ENCODE measurements at places on chromosomes 13 and 19.

DNA sequence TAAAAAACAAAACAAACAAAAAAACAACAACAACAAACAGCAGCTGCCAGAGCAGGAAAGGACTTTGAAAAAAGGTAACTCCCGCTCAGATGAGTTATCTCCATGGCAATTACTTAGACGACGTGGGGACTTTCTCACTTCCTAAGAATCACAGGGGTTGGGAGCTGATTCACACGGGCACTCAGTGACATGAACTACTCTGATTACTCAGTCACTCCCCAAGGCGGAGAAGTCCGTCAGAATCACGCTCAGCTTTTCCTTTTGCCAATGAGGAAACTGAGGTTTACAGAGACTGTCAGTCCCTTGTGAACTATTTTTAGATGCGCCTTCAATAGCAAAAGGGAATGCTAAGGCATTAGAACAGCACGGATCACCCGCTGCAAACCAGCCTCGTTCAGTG is 32.3 kb upstream of the MATK start:
- H3K27me3 ChIP-seq, result no peaks in the 10 kb centered on the region
- DNase-seq, result no peak
- peaks cover 3% of the 10 kb centered on the region for H3K4me1 ChIP-seq
- no peak overlapping the region for H3K4me3 ChIP-seq
- peaks cover 68% of the 10 kb centered on the region for H3K36me3 ChIP-seq
- H3K27ac ChIP-seq, result no peak overlapping the region

DNA sequence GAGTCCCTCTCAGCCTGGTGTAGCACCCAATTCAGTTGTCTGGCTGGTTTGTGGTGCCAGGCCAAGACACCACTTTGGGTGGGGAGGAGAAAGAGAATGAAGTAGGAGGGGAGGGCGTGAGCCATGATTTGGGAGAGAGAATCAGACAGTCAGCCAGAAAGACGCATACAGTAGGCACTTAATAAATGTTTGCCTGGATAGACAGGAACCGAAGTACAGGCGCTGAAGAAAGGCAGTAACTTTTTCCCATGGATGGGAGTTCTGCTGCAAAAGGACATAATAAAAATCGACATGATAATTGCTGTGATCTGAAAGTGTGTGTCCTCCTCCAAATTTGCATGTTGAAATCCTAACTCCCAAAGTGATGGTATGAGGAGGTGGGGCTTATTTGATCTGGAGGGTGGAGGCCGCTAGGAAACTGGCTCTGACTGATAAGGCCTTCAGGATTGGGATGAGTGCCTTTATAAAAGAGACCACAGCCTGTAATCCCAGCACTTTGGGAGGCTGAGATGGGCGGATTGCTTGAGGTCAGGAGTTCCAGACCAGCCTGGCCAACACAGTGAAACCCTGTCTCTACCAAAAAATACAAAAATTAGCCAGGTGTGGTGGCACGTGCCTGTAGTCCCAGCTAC is 38.4 kb upstream of the PDCD5 start:
- H3K4me3 ChIP-seq, result no peak overlapping the region
- H3K27me3 ChIP-seq, result no peaks in the 10 kb centered on the region
- H3K36me3 ChIP-seq, result no peaks in the 10 kb centered on the region
- no peak overlapping the region for H3K27ac ChIP-seq

GRCh38 chr13:113245849-113246796 is 36.7 kb downstream of the CUL4A start:
- H3K4me1 ChIP-seq, result no peaks in the 10 kb centered on the region
- H3K27me3 ChIP-seq, result no peaks in the 10 kb centered on the region
- no peak for DNase-seq
- no peak overlapping the region for H3K4me3 ChIP-seq

DNA sequence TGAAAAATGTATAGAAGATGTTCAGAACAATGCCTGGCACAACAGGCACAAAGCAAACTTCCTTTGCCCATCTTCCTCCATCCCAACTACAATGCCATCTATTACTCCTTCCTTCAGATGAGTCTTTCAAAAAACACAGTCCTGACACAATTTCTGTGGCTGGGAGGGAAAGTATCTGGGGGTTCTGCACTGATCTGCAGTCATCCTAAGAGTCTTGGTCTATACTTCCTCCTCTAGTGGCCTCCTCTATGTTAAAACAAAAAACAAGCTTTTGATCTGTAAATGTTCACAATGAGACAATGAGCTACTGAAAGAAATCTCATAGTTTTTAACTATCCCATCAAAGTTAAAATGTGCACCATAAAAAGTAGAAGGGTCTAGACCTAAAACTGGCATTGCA is 44.8 kb downstream of the USP12 start:
- no peak overlapping the region for H3K4me3 ChIP-seq
- H3K4me1 ChIP-seq, result no peaks in the 10 kb centered on the region
- DNase-seq, result no peak

- no peaks in the 10 kb centered on the region for H3K27me3 ChIP-seq
- no peak for DNase-seq
- H3K27ac ChIP-seq, result no peak overlapping the region
- H3K4me3 ChIP-seq, result no peak overlapping the region
Measured at GRCh38 chr19:7288977-7289376, 5.2 kb downstream of the INSR start.

- no peaks in the 10 kb centered on the region for H3K36me3 ChIP-seq
- H3K4me1 ChIP-seq, result peaks cover 16% of the 10 kb centered on the region
- no peak for DNase-seq
- H3K27ac ChIP-seq, result no peak overlapping the region
- no peaks in the 10 kb centered on the region for H3K27me3 ChIP-seq
Measured at GRCh38 chr19:29266001-29266400, 53.0 kb upstream of the UQCRFS1 start.

All from spinal cord (tissue), 10 donors.